ENCODE measurements at places on chromosomes 6 and 20. TPM values are rescaled to one million over a fixed set of nuclear protein-coding genes. Genes with fewer than 3 reads are reported as not detected.

GRCh38 chr6:44247338-44248302, 719 bp downstream of the HSP90AB1 start:
- peak; percentile 77 for DNase-seq

GRCh38 chr6:87045521-87046075, 49.3 kb downstream of the CGA start:
- no peak for DNase-seq

COL20A1 gene
- total RNA-seq = not detected

GRCh38 chr6:56291302-56291917, 44.0 kb upstream of the COL21A1 start:
- no peak for DNase-seq

ITPA gene
- 93.3 TPM for total RNA-seq

PTCRA gene
- total RNA-seq = not detected

GRCh38 chr6:33861722-33862121, 57.9 kb upstream of the MLN start:
- DNase-seq = no peak

DNA sequence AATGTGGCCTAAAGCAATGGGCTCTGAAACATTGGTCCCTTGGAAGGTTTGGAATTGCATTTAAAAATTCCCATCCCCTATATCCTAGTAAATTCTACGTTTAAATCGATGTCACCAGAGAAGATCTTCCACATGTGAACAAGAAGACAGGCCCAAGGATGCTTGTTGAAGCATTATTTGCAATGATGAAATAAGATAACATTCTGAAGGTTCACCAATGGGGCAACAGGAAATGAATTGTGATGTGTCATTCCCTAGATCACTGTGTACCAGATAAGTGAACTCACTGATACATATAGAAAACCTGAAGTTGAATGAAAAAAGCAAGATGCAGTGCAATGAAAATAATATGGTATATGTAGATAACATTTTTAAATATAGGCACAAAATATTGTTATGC, 464.3 kb upstream of the BTBD3 start:
- DNase-seq = no peak

DNA sequence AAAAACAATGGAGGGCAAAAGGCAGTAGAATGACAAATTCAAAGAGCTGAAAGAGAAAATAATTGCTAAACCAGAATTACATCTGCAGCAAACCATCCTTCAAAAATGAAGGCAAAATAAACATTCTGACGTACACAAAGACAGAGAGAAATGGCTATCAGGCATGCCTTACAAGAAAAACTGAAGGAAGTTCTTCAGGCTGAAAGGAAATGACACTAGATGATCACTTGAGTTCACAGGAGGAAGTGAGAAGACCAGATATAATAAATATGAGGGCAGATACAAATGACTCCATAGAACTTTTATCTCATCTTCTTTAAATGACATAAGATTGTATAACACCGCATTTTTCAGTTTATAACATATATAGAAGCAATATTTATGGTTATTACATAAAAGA, 30.0 kb downstream of the DZANK1 start:
- no peak for DNase-seq

GRCh38 chr6:134908906-134909516, 40.9 kb downstream of the ALDH8A1 start:
- DNase-seq = no peak

DNA sequence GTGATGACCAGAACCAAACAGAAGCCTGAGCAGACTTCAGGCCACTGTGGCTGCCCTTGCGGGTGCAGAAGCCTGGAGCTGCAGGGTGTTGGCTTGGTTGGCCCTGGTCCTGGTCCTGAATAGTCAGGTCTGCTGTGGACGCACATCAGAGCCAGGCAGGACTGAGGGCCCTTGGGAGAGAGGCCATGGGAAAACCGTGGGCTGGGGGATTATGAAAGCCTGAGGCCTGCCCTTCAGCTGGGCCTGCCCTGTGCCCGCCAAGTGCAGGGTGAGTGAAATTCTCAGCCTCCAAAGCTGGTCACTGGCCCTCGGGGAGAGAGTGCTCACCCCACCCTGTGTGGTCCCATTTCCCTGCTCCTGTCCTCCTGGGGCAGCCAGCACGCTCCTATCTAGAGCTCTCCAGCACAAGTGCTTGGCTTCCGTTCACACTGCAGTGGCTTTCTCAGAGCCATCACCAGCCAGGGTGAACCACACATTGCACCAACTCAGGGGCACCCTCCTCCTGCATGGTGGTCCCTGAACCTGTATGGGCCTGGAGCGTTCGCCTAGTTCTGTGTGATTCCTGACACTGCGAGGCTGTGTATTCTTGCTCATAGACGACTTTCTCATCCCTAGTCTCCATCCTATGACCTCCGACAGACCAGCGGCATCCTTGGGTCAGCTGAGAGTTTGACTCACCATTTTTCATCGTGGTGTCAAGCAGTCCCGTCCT, 146.1 kb downstream of the TTLL2 start:
- DNase-seq = no peak

RNF182 gene
- total RNA-seq = not detected

DNA sequence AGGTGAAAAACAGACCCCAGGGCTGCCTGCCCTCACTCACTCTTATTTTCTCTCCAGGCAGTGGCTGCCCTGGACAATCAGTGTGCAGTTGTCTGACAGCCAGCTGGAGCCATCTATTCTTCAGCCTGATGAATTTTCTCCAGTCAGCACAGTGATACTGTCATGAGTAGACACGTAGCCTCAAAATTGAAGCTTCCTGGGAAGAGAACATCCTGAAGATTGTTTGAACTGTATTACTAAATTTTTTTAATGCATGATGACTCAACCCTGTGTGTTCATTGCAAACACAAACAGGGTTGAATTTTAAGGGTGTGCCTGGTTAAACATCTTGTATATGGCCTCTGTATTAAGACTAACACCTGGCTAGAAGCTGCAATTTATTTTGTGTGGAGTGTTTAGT, 49.8 kb upstream of the STXBP5 start:
- DNase-seq = no peak

SLC22A2 gene
- total RNA-seq = not detected
